ENCODE measurements at places on chromosomes 5 and 9.
A peak's percentile ranks its signal among the peaks of the same experiment; 100 is the strongest.

GRCh38 chr5:43840424-43841125 is 237.6 kb downstream of the NNT start:
- no peak for DNase-seq

DNA sequence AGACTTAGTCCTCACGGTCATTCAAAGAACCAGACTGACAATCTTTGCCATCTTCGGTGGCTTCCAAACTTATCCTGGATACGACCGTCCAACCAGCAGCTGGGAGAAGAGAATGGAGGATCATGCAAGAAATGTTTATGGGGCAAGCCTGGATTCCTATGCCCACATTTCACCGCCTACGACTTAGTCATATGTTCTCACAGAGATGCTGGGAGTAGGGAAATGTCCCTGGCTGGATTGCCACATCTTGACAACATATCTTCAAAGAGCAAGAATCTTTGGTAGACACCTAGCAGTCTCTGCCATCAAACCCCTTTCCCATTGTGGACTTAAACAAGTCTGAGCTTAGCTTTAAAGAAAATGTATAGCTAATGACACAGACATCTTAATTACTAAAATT is 5.0 kb downstream of the MED7 start:
- no peak for DNase-seq

GRCh38 chr5:159905496-159905895 is 10.8 kb upstream of the ADRA1B start:
- DNase-seq, result no peak

DNA sequence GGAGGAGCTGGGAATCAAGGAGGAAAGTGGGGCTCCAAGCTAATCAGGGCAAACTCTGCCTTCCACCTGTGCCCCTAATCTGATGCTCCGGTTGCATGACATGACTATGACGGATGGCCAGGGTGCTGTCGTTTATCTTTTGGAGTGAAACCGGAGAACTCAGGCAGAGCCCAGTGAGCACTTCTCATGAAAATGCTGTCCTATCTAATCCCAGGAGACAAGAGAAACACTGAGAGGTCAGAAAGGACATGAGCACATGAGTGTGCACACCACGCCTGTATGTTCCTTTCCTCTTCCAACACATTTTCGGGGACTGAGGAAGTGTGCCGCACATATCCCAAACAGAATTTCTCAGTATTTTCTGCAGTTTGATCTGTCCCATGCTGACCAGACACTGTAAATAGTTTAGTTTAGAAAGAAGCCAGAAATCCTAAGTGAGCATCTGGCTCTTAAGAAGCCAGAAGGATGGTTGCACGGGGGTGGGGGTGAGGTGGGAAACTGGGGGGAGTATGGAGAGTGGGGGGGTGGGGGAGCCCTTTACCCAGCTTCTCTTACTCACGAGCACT is 217.1 kb downstream of the TSSK1B start:
- no peak for DNase-seq

DNA sequence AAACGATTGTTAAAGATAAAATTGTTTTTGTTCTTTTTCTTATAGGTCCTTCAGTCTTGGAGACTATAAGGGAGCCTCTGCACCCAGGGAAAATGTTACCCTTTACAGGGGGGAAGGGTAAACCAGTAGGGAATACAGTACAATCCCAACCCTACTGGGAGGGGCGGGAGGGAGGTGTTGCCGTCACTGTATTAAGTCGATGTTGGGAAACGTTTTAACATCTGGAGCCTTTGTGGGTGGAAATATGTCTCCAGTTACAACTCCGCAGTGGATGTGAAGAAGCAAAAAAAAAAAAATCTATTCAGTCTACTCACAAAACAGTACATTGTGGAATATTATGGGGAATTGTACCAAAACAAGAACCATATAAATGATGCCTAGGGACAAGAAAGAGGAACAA is 47.2 kb upstream of the FCHO2 start:
- no peak for DNase-seq

DNA sequence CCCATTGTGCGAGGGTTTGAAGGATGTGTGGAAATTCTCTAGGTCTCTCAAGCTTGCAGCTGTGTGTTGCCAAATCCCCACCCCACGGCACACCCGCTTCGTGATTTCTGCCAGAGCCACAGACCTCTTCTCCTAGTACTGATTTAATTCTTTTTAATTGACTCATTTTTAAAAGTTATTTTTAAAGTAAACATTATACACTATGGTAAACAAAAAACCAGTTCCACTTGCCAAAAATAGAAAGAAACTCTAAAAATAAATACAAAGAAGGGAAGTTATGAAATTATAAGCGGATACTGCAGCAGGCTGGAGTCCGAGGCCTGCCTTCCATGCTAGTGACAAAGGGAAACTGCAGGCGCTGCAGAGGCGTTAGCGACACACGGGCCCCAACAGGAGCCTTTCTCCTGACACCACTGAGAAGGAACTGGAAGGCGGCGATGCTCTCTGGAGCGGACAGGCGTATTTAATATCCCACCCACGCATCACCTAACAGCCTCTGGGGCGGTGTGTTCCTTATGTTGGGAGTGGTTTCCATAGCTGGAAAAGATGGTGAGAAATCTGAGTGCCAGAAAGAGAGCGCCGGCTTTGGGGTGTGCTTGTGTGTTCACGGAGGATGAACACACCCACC is 122.5 kb downstream of the COL23A1 start:
- DNase-seq, result no peak

GRCh38 chr9:79701651-79702050 is 129.9 kb downstream of the TLE4 start:
- DNase-seq, result no peak

- no peak for DNase-seq
Measured at GRCh38 chr5:79261897-79262296, 26.0 kb downstream of the JMY start.

DNA sequence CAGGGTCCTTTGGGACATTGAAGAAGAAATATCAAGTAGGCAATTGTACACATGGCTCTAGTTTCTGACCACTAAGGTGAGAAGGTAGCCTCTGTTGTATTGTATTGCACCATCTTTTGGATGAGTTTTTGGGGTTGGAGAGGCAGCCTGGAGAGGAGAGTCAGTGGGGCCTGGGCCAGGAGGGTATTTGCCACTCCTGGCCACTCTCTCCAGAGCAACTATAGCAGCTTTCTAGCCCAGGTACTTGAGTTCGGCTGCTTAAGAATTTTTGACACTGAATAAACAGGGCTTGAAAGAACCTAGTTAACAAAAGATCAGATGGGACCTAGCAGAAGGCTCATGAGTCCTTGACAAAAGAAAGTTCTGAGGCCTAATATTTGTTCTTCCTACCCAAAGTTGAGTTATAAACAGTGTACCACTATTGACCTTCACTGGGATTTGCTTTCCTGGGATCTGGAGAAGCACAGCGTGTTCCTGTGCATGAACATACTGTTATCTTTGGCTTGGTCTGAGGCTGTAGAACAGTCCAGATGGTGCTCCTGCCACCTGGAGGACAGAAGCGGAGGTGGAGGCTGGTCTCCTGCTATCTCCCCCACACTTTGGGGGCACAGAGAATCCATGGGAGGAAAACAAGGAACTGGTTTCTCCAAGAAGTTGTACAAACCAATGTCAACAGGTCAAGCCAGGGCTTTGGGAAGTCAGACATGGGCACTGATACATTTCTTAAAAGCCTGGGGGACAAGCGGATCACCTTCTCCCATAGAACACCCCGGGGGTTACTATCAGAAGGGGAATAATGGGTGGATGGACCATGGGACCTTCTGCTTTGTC is 110.4 kb upstream of the LIFR start:
- peak; percentile 70 for DNase-seq

- DNase-seq, result no peak
Measured at GRCh38 chr9:107251756-107252322, 31.2 kb upstream of the RAD23B start.

DNA sequence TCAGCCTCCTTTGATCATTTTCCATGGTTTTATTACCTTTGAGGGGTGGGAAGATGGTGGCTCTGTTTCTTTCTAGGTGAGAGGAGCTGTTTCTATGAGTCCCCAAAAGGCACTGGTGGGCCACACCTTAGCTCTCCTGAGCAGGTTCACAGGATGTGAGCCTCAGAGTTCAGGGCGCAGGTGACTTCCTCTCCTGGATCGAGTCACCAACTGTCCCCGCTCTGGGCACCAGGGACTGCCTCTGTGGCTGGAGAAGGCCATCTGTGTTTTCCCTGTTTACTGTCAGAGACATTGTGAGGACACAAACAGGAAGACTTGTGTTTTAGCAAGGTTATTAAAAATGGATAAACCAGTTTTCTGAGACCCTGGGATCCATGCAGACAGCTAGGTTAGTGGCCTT is 68.5 kb downstream of the IL31RA start:
- no peak for DNase-seq

GRCh38 chr5:96807075-96807654 is 580 bp downstream of the ERAP1 start:
- DNase-seq, result peak; percentile 43

GRCh38 chr5:1707467-1707866 is 92.2 kb downstream of the MRPL36 start:
- DNase-seq, result no peak

GRCh38 chr5:76545184-76545583 is 78.0 kb downstream of the F2RL2 start:
- DNase-seq, result no peak

DNA sequence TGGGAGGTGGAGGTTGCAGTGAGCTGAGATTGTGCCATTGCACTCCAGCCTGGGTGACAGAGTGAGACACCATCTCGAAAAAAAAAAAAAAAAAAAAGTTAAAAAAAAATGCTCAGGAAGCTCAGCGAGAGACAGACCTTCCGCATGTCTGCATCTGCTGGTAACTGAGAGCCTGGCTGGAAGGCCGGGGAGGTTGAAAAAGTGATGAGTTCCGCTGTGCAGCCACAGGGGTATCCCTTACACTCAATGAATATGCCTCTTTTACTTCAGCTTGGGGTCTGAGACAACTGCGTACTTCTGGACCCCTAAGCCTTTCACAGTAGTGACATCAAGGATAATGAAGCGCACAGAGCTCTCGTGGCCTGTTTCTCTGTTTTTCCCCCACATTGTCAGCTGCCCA is 179.9 kb upstream of the KLF4 start:
- DNase-seq, result no peak

DNA sequence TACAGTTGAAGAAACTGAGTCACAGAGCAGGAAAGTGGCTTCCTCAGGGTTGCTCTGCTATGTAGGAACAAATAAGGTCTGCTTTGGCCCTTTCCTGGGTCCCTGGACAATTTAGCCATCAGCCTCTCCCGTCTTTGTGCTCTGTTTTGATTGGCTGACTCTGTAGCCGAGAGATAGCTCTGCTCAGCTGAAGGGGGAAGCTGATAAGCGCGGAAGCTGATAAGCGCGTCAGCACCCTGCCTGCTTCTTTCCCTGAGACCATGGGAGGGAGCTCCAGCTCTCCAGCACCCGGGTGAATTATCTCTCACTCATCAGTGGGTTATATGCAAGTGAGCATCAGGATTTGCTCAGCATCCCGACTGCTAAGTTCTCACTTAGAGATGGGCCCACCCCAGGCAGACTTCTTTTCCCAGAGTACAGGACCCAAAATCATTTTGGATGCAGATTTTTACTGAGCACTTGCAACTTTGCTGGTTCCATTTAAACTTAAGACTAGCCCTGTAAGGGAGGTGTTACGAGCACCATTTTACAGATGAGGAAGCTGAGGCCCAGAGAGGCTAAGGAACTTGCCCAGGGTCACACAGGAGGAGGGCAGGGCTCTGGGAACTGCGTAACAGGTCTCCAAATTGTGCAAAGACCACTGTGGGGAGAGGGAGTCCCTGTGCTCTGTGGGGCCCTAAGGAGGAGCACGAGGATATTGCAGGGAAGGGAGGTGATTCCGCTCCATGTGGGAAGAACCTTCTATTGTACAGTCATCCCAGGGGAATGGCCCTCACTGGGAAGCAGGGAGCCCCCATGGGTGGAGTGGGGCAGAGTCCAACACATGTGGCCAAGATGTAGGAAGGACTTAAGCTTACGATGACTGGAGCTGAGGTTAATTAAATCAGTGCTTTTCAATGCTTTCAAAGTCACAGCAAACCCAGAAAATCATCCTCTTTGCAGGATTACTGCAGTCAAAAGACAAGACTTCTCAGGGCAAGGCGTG is 83.7 kb upstream of the ORM1 start:
- peak; percentile 72 for DNase-seq

DNA sequence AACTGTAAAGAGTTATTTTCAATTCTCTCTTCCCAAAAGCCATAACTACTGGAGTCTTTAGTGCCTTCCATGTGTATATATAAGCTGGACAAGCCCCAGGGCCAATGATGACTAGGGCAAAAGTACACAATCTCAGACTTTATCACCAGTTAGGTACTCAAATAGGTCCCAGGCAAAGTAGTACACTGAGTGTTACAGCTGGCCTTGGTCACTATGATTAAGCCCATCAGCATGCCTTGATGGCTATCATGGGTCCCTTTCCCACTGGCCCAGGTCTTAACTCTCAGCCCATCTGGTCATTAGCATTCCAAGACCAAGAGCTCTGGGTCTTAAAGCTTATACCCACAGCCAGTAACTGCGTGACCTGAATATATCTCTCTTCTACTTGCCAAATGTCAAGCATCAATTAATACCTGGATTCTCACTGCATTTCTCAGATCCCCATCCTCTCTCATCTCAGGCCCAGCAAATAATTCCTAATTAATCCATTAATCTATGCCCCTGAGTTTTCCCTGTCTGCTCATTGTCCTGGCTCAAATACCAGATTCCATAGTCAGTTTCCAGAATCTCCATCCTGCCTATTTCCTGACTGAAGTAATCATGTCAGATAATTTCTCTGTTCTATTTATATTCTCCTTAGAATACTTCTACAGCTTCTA is 62.3 kb downstream of the NR6A1 start:
- DNase-seq, result no peak

GRCh38 chr5:111998871-111999270 is 241.9 kb upstream of the NREP start:
- DNase-seq, result no peak

- no peak for DNase-seq
Measured at GRCh38 chr5:178244576-178244975, 12.0 kb upstream of the PHYKPL start.

GRCh38 chr5:4233671-4234070 is 638.0 kb downstream of the IRX1 start:
- DNase-seq, result no peak

DNA sequence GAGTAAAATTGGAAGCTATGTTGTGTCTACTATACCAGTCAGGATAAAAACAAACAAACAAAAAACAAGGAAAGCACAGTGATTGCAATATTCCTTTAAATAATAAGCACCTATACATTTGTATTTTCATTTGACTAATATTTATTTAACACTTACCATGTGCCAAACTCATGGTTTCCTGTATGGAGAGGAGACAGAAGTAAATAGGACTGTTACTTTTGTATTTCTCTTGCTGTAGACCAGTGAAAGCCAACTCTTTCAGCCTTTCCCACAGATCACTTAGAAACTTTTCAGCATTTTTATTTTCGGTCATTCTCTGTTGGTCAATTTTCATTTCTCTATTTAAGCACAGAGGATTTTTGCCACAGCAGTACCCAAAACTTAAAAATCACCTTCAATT is 4.5 kb downstream of the CMYA5 start:
- no peak for DNase-seq

GRCh38 chr5:108862211-108862610 is 114.5 kb downstream of the FER start:
- no peak for DNase-seq

DNA sequence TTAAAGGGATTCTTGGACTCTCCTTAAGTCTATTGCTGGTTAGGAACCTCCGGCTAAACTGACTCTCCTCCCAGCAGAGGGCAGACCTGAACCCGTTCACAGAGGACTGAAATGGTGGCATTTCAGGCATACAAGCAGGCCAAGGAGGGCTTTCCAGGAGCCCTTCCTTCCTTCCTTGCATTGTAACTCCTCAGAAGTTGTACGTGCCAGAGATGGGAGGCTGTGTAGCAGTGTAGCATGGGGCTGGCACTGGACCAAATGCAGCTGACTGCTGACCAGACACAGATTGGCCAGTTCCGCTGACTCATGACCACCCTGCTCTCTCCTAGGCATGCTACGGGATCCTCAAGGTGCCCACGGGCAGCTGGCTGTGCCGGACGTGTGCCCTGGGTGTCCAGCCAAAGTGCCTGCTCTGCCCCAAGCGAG is 36.4 kb downstream of the JADE2 start:
- peak; percentile 53 for DNase-seq

Data from HuH-7 (cell line).